NCI-H446 treated with DMSO at 0.1 percent for 48 hours (cell line): ENCODE measurements at places on chromosomes 13 and 19.
A peak's percentile ranks its signal among the peaks of the same experiment; 100 is the strongest.

GRCh38 chr19:55483706-55484592 lies 1.0 kb upstream of the NAT14 start:
- DNase-seq: no peak

DNA sequence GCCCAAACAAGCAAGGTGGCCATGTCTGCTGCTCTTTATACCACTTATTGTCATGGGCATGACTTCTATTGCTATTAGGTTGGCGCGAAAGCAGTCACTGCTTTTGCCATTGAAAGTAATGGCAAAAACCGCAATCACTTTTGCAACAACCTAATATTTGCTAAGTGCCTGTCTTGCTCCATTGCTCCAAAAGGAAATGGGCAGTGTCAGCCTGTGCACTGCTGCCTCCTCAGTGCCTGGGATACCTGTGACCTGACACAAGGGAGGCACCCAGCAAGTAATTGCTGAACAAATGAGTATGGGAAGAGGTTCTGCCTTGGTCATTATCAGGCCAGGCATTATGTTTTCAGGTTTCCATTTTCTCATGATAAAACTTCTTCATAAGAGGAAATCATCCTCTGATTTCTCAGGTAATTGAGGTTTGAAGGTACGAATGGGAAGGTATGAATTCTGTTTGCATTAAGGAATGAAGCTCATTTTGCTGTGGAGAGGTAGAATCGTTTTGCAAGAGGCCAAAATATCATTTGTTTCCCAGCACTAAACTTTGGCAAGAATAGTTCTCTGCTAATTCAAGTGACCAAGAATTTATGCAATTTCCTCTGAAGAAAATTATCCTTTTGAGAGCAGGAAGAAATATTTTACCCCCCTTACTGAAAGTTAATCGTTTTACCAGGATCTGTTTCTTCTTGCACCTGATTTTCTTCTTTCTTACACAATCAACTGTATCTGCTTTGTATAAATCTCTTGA lies 128.4 kb upstream of the SPRY2 start:
- DNase-seq: no peak

DNA sequence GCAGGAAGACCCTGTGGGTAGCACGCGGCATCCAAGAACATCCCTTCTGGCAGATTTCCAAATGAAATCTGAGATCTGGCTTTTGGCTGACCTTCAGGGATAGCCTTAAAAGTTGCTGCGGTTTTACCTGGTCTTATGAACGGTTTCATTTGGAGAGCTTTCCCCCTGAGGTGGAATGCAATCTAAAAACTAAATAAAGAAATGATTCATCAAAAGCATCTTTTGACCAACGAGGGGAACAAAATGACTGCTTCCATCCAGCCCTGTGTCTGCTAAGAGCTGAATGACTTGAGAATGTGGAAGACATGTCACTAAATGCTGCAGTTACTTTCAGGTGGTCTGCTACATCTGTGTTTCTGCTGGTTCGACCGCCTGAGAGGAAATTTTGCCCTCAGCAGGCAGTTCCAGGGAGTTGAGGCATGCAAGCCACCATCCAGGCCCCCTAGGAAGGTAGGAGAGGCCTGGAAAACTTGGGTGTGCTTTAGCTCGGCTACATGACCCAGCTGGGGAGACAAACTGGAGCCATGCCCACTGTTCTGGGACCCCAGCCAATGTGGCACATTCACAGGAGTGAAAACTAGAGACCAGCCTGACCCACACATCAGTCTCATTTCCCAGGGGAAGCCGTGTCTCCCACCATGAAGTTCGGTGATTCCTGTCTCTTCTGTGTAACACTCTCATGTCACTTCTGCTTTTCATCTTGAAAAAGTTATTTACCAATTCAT lies 175.1 kb upstream of the KL start:
- DNase-seq: peak; percentile 44

DNA sequence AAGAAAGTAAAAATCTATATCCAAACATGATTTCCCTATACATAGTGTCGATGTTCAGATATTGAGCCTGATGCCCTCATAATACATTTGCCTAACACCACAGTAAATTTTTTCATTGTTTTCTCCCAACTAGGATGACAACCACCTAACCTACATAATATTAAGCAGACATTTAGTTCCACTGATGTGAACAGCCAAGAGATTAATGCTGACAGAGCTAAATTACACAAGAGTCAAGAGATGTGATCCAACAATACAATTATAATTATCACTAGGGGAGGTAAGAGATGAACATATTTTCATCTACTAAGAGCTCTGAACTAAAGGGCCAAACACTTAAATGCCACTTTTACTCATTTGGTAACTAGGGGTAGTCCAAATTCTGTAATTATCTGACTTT lies 145.9 kb downstream of the DACH1 start:
- DNase-seq: no peak

DNA sequence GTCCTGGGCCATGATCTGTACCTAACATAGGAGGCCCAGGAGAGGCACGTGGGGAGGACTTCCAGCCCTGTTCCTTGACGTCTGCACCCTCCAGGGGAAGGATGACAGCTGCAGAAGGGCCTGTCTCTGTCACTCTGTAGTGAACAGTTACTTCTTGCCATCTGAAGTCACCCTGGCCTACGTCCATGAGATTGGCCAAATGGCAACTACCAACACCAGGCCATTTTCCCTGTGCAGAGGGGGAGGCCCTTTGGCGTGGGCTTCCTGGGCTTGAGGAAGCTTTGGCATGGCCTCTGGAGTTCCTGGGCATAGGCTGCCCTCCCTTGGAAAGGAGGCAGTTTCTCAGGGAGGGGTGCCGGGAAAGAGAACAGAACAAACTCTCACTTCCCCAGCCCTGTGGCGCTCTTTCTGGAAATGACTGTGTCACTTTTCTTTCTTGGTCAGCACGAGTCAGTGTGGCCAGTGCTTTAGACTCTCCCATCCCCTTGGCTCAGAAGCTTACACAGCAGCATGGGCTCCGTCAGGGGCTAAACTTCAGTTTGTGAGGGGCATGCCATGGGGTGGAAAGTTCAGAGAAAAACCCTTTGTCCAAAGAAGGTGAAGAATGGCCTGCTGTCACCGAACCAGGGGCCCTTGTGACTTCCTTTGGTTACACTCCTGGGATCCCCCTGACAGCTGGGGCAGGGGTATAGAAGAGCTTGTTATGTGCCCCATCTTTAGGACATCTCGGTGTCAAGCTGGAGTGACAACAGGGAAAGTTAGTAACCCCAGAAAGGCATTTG lies 5.3 kb downstream of the CARM1 start:
- DNase-seq: no peak

- DNase-seq: peak; percentile 92
Measured at GRCh38 chr19:2269244-2270156, 12.5 kb downstream of the PEAK3 start.

DNA sequence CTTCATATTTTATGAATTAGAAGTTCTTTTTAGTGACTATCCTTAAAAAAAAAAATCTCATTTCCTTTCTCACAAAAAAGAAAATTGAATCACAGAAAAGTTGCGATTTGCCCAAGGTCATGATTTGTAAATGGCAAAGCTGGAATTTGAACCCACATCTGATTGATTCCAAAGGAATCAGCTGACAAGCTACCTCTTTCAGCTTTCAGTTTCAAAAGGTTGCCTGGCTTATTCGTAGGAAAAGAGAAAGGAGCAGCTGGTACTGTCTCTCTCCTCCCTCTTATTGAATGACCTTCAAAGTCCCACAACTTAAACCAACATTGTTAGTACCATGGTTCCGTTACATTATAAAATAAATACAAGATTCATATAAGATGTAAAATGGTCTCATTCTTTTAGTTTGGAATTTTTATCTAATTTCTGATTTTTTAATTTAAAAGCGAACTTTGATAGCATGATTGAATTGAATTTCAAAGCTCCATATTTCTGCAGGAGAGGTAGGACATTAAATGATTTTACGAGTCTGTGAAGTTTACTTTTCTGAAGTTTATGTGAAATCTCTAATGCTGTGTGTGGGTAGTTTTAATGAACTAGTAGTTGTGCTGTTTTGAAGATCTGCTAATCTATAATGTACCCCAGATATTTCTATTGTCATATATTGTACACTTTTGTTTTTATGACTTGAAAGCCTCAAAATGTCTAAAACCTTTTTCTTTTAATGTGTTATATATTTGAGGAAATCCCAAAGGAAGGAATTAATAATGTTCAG lies 18.5 kb upstream of the KCTD4 start:
- DNase-seq: no peak

GRCh38 chr13:46896341-46897137 lies at the start of gene HTR2A:
TSS of gene HTR2A (minus strand) at chr13:46897053. CDS start at chr13:46895906, 1,147 bp downstream.
- DNase-seq: no peak

DNA sequence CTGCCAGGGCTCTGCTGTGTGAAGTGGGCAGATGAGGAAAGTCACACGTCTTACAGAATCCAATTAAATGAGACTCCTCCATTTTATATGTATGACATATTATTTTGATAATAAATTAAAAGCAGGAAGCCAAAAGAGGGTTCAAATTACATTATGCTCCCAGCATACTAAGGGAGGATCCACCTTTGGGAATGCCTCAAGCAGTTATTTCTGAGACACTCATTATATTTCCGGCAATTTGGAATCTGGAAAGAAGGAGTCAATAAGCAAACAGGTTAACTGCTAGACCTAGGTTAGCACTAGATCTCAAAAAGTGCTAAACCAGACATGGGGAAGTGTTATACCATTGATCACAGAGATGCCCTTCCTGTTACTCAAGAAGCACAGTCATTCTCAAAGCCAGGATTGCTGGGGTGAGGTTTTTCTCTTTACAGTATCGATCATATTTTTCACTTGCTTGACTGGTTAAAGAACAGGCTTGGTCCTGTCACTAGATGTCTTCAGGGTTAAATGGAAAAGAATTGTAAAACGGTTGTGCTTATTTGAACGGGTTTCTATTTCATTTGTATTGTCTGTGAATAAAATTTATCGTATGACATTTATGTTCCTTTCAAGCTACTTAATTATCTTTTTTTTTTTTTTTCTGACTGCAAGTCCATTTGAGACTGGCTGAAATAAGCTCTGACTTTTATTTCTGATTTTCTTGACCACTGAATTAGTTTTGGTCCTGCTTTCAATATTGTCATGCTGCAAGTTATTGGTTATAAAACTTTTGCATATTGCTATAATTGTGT lies 523.2 kb downstream of the KLF12 start:
- no peak for DNase-seq

GRCh38 chr13:44132710-44133109 lies 240.9 kb upstream of the SERP2 start:
- DNase-seq: no peak

GRCh38 chr19:49818649-49819370 lies 721 bp downstream of the MED25 start:
- no peak for DNase-seq

DNA sequence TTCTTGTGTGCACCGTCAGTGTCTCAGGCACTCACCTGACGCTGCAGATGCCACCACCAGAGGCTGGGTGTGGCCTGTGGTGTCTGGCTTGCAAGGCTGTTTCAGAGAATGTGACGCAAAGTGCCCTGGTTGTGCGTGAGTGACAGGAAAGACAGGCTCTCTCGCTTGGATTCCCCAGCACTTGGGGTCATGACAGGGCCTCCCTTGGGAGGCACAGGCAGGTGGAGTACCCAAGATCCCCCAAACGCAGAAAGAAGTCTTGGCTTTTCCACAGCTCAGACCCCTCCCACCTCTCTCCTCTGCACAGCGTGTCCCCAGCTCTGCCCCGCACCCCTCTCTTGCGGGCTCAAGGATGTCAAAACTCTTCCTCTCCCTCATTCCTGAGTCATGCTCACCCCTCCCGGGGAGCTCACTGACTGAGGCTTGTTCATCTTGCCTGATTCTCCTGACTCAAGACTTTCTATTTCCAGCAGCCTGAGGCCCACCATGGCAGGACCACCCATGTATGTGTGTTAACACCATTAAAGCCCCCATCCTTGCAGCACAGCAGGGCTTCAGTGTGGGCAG lies 21.0 kb downstream of the DHX34 start:
- no peak for DNase-seq

GRCh38 chr13:95343944-95344343 lies 42.7 kb upstream of the ABCC4 start:
- no peak for DNase-seq

DNA sequence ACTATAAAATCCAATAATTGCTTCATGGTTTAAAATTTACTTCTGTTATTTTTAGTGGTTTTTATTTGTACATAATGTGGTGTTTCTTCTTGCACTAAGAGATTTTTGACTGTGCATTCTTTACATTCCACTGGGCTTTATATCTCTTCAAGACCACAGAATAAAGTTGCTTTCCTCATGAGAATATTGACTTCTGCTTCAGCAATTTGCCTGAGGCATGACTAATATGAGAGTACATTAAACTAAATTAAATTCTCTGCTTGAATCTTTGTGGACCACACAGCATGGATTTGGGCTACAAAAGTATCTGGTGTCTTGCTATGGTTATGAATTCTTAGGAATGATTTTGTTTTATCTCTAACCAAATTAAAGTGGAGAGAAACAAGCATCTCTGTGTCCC lies 1463.4 kb upstream of the PCDH20 start:
- DNase-seq: no peak

GRCh38 chr19:18205200-18205892 lies 1.5 kb upstream of the RAB3A start:
- peak; percentile 27 for DNase-seq

- no peak for DNase-seq
Measured at GRCh38 chr19:2536461-2536860, 60.5 kb downstream of the GADD45B start.

DNA sequence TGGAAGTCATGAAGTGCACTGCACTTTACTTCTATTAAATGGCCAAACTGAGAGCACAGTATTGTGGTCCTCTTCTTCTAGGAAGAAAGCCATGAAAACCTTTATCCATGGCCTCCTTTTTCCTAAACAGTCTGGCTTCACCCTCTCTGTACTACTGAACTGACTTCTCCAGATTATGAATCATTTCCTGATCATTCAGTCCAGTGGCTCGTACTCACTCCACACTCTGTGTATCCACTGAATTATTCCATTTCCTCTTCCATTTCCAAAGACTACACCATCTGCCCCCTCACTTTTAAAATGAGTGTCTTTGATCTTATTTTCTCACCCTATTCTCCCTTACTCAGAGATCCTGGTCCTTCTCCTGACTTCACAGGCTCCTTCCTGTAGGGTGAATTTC lies 29.7 kb upstream of the FREM2 start:
- DNase-seq: no peak

DNA sequence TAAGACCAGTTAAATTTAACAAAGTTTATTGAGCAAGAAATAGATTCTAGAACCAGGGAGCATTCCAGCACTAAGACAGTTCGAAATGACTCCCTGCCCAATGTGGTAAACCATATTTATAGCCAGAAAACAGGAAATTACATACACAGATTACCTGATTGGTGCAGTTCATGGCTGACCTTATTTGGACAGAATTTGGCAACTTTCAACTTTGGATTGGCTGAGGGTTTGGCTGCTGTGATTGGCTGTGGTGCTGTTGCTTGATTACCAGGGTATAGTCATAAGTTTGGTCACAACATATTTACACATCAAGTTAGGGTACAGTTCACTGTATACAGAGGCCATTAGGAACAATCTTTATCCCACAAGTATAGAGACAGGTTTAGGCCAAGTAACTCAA lies 984.8 kb upstream of the MIR17HG start:
- DNase-seq: no peak
